ENCODE measurements at places on chromosomes 2 and 18. TPM values are rescaled to one million over a fixed set of nuclear protein-coding genes. Genes with fewer than 3 reads are reported as not detected.

SPAG16 gene
- 24.7 TPM for total RNA-seq

TACR1 gene
- total RNA-seq: not detected

EVX2 gene
- total RNA-seq: not detected

ASXL3 gene
- total RNA-seq: not detected

TUBA4A gene
- total RNA-seq: 197 TPM

TRIB2 gene
- total RNA-seq: 67.9 TPM

All from SJCRH30 (cell line).